ENCODE measurements at places on chromosomes 11 and 22. TPM values are rescaled to one million over a fixed set of nuclear protein-coding genes. Genes with fewer than 3 reads are reported as not detected.
A peak's percentile ranks its signal among the peaks of the same experiment; 100 is the strongest.

GRCh38 chr11:75813622-75814039, 1.4 kb upstream of the UVRAG start:
- no peak for DNase-seq

- DNase-seq = no peak
Measured at GRCh38 chr11:128520206-128520887, 67.0 kb downstream of the ETS1 start.

- peak; percentile 95 for DNase-seq
Measured at GRCh38 chr11:47847892-47848699, at the start of gene NUP160. Gene NUP160 (minus strand): TSS chr11:47848350. CDS start chr11:47848318, 32 bp downstream.

GRCh38 chr11:36929401-36929800, 331.4 kb upstream of the RAG2 start:
- DNase-seq = no peak

DNA sequence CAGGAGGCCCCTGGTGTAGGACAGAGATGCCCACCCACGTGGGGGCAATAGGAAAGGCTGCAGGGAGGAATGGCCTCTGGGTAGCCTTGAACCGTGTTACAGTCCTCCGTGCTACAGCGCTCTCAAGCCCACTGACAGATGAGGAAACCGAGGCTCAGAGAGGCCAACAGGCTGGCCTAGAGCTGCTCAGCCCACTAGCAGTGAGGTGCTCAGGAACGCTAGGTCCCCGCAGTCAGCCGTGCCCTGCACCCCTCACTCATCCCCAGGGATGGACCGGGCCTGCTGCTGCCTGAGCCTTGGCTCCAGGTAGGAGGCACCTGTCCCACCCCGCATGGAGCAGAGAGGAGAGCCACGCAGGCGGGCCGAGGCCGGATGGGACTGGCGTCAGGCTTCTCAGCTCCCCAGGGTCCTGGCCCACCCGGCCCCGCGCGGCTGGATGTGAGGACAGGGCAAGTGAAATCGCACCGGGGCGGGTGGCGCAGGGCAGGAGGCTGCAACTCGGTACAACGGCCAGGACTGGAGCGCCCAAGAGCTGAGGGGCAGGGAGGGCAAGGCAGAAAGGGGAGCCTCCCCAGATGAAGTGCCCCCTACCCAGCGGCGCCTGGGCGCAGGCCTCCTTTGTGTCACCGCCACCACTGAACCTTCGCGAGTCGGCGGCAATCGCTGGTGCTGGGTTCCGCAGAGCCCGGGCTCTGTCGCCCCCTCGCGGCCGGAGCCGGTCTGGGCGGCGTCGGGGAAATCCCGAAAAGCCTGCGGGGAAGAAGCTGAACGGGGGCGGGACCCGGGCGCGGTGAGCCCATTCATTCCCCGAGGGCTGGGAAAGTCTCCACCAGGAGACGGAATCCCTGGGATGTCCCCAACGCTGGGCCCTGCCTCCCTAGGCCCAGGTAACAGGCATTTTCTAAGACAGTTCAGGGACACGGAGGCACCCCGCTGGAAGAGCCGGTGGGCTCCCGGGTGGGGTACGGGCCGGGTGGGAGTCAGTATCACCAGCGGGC, 8.4 kb upstream of the SLC2A11 start:
- peak; percentile 99 for DNase-seq

DNA sequence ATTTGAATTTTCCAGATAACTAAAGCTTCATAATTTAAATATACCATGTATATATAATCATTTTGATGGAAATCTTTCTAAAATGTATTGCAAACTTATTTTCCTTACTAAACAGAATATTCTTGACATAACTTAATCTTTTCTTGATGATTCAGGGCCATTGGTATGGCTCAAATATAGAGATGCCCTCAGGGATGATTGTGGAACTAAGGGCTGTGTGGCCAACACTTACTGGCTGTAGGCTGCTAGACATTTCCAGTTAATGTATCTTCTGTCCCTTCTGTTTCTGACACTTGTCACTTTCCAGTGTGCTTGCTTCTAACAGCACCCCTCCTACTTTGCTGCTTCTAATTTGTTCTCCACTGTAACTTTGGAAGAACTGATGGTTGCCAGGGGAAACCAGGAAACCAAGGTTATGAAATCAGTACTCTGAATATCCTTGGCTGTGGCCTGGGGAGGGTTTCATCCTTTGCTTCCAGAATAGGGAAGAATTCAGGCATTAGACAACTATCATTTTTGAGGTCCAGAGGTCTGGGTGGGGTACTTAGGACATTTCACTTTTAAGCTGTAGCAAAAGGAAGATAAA, 697.2 kb downstream of the ETS1 start:
- DNase-seq = no peak

GRCh38 chr22:37636186-37636948, 3.1 kb upstream of the SH3BP1 start:
- DNase-seq = no peak

GRCh38 chr22:31119026-31119717, 3.6 kb upstream of the INPP5J start:
- no peak for DNase-seq

GRCh38 chr11:78251083-78251775, 62.5 kb downstream of the USP35 start:
- DNase-seq = no peak

DNA sequence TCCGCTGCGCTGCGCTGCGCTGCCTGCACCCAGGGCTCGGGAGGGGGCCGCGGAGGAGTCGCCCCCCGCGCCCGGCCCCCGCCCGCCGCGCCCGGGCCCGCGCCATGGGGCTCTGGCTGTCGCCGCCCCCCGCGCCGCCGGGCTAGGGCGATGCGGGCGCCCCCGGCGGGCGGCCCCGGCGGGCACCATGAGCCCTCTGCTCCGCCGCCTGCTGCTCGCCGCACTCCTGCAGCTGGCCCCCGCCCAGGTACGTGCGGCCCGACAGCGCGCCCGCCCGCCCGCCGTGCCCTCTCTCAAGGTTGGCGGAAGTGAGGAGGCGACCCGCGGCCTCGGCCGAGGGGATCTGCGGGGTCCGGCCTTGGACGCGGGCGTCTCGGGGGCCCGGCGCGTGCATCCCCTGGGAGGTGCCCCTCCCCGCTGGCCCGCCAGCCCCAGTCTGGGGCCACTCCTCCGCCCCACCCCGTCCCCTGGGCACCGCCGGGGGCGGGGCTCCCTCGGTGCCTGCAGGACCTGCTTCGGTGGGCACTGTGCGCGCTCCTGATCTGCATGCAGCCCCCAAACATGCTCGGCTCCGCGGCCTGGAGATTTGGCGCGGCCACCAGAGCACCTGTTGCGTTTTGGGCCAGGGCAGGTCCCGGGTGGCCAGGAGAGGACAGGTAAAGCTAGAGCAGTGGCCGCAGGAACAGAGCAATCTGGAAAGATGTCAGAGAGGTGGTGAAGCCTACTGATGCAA, 429 bp downstream of the VEGFB start:
- peak; percentile 76 for DNase-seq

DNA sequence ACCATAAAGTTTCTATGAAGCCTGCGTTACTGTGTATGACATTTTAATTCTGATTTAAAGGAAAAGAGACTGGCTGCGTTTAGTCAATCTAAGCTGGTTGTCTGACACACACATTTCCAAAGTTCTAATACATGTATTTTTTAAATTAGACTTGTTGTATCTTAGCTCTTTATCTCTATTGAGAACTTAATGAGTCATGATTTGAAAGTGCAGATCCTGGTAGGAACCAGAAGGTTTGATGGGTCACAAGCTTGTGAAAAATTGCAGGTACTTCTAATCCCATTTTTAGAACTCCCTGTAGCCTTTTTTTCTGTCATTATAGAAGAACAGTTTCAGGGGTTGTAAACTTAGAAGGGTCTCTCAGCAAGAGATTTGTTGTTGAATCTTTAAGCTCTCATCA, 210.3 kb downstream of the DDX10 start:
- no peak for DNase-seq

GRCh38 chr11:24572376-24572775, 75.5 kb downstream of the LUZP2 start:
- DNase-seq = no peak

GRCh38 chr22:36585841-36586240, 56.9 kb upstream of the EIF3D start:
- DNase-seq = peak; percentile 67

GRCh38 chr11:103637295-103637694, 399.1 kb upstream of the DDI1 start:
- no peak for DNase-seq

GRCh38 chr11:82890936-82891335, 9.3 kb downstream of the PRCP start:
- no peak for DNase-seq

- no peak for DNase-seq
Measured at GRCh38 chr11:68399916-68400315, 60.6 kb upstream of the PPP6R3 start.

GRCh38 chr11:61173456-61173855, 12.2 kb upstream of the VPS37C start:
- DNase-seq = no peak

DNA sequence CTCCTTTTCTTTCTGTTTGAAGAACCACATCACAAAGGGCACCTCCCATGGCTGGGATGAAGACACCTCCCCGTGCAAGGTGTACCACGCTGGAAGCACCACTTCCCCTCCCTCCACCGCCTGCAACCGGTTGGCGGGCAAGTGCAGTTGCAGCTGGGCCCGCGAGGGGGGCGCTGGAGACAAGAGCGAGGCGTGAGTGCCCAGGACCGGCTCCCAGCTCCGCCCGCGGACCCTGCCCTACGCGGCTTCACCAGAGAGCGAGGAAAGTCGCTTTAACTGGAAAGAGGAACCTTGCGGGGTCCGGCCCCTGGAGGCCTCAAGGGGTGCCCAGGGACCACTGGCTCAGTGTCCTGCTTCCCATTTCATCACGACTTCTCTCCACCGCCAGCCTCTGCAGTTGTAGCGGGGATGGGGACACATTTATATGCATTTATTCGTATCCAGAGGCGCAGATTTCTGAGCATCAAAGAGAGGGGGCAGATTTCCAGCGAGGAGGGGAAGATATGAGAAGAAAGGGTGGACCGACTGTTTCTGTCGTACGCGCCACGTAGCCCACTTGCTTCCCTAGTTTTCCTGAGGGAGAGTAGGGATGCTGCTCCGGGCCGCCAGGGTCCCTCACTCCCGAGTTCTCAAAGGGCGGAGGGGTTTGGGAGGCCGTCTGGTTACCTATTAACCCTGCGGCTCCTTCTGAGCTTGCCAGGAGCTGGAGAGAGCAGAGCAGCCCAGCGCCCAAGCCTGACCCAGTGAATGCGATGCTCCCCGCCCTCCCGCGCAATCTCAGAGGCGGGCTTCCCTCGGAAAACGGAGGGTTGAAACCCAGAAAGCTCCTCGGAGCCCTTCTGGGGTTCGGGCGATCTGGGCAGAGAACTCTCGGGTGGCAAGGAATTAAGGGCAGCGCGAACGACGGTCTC, 3.5 kb downstream of the ESAM start:
- DNase-seq = peak; percentile 96

- peak; percentile 55 for DNase-seq
Measured at GRCh38 chr22:23820748-23821211, 18.0 kb downstream of the DERL3 start.

DNA sequence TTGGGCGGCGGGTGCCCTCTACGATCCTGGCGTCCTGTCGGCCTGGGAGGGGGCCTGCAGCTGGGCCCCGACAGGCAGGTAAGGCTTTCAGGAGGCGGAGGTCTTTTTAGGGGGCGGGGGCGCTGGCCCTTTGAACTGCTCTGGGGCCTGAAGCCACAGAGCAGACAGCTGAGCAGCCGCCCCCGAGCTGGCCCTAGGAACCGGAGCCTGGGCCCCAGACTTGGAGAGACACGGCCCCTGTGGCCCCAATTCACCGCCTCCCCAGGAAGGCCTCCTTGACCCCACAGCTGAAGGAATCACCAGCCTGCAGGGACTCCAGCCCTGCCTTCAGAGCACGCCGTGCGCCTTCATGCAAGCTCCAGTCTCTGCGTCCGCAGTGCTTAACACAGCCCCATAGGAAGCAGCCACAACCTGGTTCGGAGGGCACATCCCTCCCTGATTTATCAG, 618 bp upstream of the CERK start:
- DNase-seq = peak; percentile 75

Gene MRGPRF
- 3.2 TPM for total RNA-seq

Gene HOATZ
- total RNA-seq = 0.72 TPM

Gene TPP1
- 71.0 TPM for total RNA-seq

Gene SLC43A3
- total RNA-seq = 13.8 TPM

Gene SPI1
- total RNA-seq = not detected

Gene WBP2NL
- total RNA-seq = not detected

Gene PNPLA3
- 51.0 TPM for total RNA-seq

Gene PIM3
- total RNA-seq = 36.6 TPM

Gene TMEM86A
- total RNA-seq = 7.8 TPM

Gene CLDN5
- 0.20 TPM for total RNA-seq

Gene DGCR6
- 2.7 TPM for total RNA-seq
